ENCODE measurements at places on chromosomes 7 and 10. TPM values are rescaled to one million over a fixed set of nuclear protein-coding genes. Genes with fewer than 3 reads are reported as not detected.

The SKIDA1 gene
- 1.3 TPM for total RNA-seq

The GNB2 gene
- 236 TPM for total RNA-seq

The OPN4 gene
- total RNA-seq, result not detected

The ARF5 gene
- 159 TPM for total RNA-seq
